ENCODE measurements at places on chromosomes 11 and 22. TPM values are rescaled to one million over a fixed set of nuclear protein-coding genes. Genes with fewer than 3 reads are reported as not detected.

DNA sequence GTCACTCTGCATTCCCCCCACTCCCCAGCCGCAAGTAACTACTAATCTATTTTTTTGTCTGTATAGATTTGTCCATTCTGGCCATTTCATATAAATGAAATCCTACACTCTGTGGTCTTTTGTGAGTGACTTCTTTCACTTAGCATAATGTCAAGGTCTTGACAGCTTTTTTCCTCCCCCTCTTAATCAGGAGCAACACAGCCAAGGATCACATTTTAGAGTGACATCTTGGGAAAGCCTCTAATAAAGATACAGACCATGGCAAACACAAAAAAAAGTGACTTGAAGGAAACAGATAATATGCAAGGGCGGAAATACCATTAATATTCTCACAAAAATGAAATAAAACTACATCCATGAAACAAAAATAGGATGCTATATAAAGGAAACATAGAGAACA, 43.9 kb downstream of the RAB30 start:
- no peak for DNase-seq

- no peak for DNase-seq
Measured at GRCh38 chr11:3338569-3339339, 40.2 kb downstream of the ZNF195 start.

DNA sequence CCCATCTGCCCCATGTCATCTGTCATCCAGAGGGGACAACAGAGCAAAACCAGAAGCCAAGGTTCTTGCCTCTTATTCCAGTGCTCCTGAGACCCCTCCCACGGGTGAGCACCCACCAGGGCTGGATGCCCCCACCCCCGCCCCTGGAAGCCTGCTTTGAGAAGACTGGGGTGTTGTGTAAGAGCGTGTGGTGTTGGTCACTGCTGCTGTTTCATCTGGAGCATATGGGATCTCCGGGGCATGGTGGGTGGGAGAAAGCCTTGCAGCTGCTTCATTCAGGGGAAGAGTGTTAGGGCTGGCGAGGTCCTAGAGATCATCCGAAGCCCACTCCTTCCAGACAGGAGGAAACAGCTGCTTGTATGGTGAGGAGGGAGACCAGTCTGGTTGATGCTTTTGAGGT, 54.1 kb downstream of the CHRDL2 start:
- DNase-seq, result no peak

- no peak for DNase-seq
Measured at GRCh38 chr11:124717786-124718651, 21.7 kb upstream of the NRGN start.

DNA sequence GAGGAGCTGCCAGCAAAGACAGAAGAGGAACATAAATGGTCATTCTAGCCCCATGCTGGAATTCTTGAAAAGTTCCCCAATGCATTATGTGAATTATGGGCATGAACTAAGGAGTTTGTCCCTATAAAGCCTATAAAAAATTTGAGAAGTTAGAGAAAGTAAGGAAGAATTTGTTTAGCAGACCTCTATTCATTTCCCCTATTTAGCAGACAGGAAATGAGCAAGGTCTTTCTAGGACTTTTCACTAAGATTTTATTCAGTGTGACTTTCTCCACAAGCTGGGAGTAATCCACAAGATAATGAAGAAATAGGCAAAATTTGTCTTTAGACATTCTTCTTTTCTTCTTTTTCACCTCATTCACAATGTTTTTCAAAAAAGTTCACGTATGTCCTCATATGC, 20.0 kb downstream of the PRRG4 start:
- no peak for DNase-seq

DNA sequence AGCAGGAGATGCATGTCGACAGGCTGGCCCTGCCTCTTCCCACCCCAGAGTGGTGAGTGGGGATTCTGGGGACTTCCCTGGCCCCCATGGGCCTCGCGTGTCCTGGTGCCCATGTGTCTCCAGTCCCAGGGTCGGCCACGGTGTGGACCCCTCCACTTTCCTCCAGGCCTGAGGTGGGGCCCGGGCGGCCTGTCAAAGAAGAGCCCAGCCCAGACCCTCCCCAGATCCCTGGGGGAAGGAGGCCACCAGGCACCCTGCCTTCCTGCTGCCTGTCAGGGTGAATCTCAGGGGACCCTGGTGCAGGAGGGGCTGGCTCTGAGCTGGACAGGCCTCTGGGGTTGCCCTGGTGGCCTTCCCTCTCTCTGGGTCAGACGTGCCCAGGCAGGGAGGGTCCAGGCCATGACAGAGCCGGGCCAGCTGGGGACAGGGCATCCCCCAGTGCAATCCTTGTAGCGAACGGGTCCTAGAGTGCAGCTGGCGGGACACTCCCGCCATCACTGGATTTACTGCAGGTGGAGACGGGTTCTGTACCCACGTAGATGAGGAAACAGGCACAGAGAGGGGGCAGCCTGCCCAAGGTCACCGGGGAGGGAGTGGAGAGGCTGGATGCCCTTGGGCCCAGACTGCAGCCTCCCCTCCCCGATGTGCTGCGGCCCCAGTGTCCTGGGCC, 13.5 kb upstream of the MUC6 start:
- no peak for DNase-seq

- DNase-seq, result no peak
Measured at GRCh38 chr11:85823816-85824215, 12.9 kb upstream of the SYTL2 start.

DNA sequence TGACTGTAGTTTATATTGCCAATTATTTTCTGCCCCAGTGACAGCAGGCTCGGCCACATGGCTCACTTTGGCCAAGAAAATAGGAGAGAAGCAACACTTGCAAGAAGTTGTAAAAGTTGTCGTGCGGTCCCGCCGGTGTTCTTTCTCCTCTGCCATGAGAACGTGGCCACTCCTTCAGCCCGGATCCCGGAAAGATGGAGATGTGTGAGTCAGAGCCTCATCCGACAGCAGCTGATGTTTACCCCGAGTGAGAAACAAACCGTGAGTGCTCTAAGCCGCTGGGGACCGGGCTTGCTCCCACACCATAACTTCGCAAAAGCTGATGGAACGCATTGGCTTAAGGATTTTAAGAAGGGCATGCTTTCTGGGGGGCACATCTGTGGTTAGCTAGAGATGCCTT, 157.0 kb downstream of the CACNA1I start:
- DNase-seq, result no peak

DNA sequence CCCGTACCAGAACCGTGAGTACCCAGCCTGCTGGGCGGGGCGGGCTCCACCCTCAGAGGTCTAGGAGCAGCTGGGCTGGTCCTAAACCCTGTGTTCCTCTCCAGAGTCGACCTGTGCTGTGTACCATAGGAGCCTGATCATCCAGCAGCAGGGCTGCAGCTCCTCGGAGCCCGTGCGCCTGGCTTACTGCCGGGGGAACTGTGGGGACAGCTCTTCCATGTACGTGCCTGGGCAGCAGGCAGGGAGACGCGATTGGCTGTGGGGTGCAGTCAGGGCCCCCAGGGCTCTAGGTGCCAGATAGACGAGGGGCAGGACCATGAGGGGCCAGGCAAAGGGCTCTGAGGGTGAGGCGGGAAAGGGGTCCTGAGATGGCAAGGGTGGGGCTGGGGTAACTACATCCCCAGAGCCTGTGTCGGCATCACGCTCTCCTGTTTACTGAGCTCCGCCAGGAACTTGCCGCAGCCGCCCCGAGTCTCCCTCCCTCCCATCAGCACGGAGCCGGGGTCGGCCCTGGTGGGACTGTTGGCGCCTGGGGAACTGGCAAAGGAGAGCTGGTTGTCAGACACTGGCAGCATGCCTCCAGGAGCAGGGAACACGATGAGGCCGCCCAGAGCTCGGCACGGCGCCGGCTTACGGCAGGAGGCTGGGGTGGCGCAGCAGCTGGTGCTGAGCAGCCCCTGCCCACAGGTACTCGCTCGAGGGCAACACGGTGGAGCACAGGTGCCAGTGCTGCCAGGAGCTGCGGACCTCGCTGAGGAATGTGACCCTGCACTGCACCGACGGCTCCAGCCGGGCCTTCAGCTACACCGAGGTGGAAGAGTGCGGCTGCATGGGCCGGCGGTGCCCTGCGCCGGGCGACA, 22.9 kb upstream of the MUC5B start:
- no peak for DNase-seq

DNA sequence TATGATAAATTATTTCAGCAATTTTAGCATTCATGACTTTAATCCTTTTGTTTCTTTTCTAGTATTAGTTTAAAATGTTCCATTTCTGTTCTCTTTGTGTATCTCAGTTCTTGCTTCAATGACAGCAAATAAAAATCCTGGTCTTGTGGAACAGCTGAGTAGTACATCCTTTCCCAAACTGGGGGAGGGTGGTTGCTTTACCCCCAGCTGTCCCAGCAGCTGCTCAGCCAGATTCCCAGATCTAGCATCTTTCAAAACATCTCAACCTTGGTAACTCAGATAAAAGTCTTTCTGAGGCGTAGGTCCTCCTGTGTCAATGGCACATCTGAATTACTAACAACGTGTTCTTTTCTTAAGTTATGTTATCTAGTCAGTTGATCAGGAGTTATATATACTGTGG, 72.2 kb upstream of the GRK2 start:
- no peak for DNase-seq

- DNase-seq, result no peak
Measured at GRCh38 chr22:22935056-22935545, 47.5 kb downstream of the IGLL5 start.

GRCh38 chr11:86696004-86696403, 23.6 kb upstream of the ME3 start:
- DNase-seq, result no peak

GRCh38 chr11:117676501-117676900, 120.5 kb downstream of the DSCAML1 start:
- DNase-seq, result no peak

- DNase-seq, result peak; percentile 64
Measured at GRCh38 chr11:93921695-93922468, 71.5 kb upstream of the VSTM5 start.

DNA sequence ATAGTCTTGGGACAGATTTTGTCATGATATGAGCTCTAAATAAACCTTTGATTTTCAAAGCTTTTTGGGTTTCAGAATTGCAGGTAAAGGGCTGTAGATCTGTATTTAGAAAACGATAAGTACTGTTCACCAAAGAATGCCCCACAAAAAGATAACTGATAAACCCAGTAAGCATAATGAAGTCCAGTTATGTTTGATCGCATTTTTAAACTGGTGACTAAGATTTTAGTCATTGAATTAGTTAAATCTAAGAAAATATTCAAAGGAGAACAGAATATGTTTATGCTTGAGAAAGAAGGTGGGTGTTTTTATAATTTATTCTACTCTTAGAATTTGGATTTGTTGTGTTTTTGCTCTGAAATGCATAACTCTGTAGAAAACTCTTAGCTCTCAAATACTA, 11.6 kb downstream of the DEPDC7 start:
- no peak for DNase-seq

DNA sequence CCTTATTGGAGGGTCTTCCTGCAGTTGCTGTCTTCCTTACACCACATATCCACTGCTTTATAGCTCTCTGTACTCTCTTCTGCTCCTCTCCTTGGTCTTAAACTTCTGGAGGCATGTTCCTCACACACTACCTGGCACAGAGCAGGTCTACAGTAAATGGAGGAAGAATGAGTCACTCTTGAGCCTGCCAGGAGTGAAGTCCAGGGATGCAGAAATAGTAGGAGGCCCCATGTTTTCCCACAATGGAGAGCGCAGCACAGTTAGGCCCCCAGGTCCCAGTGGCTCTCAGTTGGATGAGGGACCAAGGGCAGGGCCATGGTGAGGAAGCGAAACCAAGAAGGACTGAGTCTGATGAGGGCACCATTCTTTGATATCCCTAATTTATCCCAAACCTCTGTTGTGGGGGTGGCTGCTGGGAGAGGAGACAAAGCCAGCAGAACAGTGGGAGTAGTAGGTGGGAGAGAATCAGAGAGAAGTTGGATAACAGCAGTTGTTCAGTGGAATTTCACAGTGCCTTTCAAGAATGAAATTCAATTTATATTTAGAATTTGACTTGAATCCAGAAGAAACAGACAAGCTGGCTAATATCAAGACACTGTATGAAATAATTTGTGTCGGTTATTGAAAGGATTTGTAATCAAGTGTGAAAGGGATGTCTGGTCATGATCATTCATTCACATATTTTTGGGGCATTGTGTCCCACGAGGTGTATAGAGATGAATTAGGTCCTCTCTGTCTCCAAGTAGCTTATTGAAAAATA, 187.8 kb downstream of the HIPK3 start:
- peak; percentile 57 for DNase-seq

GRCh38 chr11:124902616-124903015, 5.0 kb upstream of the ROBO4 start:
- no peak for DNase-seq

DNA sequence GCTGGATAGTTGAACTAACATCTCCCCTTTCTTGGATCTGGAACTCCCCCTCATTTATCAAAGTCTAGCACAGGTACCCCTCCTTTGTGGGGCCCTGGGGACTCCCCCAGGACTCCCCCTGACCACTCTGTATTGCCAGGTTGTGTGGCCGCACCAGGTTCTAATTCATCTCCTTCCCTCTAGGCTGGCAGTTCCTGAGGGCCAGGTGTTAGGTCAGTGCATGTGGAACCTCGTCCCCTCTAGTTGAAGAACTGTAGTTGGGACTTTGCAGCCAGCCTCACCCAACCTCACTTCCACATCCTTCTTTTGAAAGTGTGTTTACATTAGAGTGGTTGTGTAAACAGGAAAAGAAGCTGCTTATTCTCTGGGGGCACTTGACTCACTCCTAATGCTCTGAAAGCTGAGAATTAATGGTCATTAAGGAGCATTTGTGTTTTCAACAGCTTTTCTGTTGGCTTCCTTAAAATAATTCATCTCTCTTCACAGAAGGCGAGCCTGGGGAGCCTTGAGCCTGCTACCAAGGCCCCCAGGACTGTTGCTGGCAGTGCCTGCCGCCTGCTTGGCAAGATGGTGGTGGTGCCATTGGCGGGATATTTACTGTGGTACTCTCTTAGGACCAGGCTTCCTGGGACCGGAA, 11.8 kb downstream of the UPB1 start:
- DNase-seq, result no peak

- no peak for DNase-seq
Measured at GRCh38 chr22:44393066-44393465, 80.3 kb upstream of the SHISAL1 start.

Gene MS4A6A
- 143 TPM for total RNA-seq

Gene SLC25A18
- total RNA-seq, result 1.5 TPM

Gene KRTAP5-10
- total RNA-seq, result not detected

Gene PAX6
- 0.06 TPM for total RNA-seq

Gene CYTH4
- total RNA-seq, result 27.3 TPM

Gene HEPN1
- total RNA-seq, result not detected

Gene OR6A2
- total RNA-seq, result not detected

Gene ROBO4
- 49.8 TPM for total RNA-seq

Gene BAIAP2L2
- 0.13 TPM for total RNA-seq

Gene RTN4RL2
- 0.91 TPM for total RNA-seq

Measured in esophagus muscularis mucosa (tissue), 4 donors.